ENCODE measurements at places on chromosomes 1 and 21.

DNA sequence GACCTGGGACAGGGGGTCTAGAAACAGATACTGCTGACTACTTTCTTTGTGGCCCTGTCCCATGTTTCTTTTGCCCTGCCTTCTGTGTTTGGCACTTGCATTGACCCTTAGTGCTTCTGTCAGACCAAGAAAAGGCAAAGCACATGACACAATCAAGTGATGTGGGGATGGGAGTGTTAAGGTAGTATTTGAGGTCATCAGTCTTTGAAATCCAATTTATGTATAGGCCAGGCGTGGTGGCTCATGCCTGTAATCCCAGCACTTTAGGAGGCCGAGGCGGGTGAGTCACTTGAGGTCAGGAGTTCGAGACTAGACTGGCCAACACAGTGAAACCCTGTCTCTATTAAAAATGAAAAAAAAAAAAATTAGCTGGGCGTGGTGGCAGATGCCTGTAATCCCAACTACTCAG, 26.0 kb downstream of the SERBP1 start:
- no peaks in the 10 kb centered on the region for H3K36me3 ChIP-seq
- H3K27me3 ChIP-seq = no peaks in the 10 kb centered on the region
- H3K27ac ChIP-seq = no peak overlapping the region
- no peak for DNase-seq

DNA sequence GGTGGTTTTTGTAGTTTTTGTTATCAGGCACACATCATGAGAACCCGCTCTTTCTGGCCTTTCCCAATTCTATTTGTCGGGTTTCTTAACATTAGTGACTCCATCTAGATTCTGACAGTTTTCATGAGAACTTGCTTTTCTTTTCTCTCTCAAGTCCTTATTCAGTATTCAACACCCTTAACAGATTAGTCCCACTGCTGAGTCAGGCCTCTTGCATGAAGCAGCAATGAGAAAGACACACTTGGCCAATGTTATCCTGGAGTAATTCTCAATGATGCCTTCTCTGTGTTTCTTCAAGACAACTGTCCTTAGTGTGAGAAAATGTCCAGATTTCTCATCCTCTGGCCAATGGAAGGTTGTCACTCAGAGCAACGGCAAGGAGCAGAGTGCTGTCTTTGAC, 11.3 kb downstream of the FMO2 start:
- H3K4me1 ChIP-seq = no peaks in the 10 kb centered on the region
- H3K27ac ChIP-seq = no peak overlapping the region
- H3K36me3 ChIP-seq = no peaks in the 10 kb centered on the region
- H3K4me3 ChIP-seq = no peak overlapping the region

GRCh38 chr1:41524676-41525675, 40.5 kb upstream of the EDN2 start:
- H3K4me3 ChIP-seq = no peak overlapping the region
- no peak overlapping the region for H3K27ac ChIP-seq
- H3K4me1 ChIP-seq = no peaks in the 10 kb centered on the region
- H3K36me3 ChIP-seq = peaks cover 32% of the 10 kb centered on the region
- no peaks in the 10 kb centered on the region for H3K27me3 ChIP-seq

DNA sequence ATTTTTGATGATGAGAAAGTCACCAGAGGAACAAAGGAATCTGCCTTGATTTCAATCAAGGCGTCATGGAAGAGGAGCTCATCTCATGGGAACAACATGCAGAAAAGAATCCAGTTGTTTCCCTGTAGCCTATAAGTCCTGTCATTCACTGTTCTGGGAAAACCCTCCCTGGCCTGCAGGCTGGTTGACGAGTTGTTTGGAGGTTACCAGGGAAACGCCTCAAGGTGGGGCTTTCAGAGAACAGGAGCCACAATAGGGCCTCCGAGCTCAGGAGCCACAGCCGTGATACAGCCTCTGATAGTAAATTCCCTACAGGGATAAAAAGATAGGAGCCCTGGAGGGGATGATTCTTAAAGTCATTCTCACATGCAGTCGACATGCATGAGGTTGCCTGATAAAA, 135.2 kb downstream of the PSMG1 start:
- DNase-seq = no peak
- no peaks in the 10 kb centered on the region for H3K36me3 ChIP-seq
- peak overlapping the region; percentile 62 for H3K27ac ChIP-seq

- no peak for DNase-seq
- H3K36me3 ChIP-seq = no peaks in the 10 kb centered on the region
- peaks cover 17% of the 10 kb centered on the region for H3K27me3 ChIP-seq
- H3K4me1 ChIP-seq = peaks cover 23% of the 10 kb centered on the region
Observed at GRCh38 chr1:184033711-184034167, 3.8 kb downstream of the COLGALT2 start.

- no peaks in the 10 kb centered on the region for H3K27me3 ChIP-seq
- H3K36me3 ChIP-seq = peaks cover 6% of the 10 kb centered on the region
- peak; percentile 89 for DNase-seq
- no peaks in the 10 kb centered on the region for H3K4me1 ChIP-seq
- H3K27ac ChIP-seq = no peak overlapping the region
Observed at GRCh38 chr21:36028127-36029069, 31.9 kb downstream of the SETD4 start.

DNA sequence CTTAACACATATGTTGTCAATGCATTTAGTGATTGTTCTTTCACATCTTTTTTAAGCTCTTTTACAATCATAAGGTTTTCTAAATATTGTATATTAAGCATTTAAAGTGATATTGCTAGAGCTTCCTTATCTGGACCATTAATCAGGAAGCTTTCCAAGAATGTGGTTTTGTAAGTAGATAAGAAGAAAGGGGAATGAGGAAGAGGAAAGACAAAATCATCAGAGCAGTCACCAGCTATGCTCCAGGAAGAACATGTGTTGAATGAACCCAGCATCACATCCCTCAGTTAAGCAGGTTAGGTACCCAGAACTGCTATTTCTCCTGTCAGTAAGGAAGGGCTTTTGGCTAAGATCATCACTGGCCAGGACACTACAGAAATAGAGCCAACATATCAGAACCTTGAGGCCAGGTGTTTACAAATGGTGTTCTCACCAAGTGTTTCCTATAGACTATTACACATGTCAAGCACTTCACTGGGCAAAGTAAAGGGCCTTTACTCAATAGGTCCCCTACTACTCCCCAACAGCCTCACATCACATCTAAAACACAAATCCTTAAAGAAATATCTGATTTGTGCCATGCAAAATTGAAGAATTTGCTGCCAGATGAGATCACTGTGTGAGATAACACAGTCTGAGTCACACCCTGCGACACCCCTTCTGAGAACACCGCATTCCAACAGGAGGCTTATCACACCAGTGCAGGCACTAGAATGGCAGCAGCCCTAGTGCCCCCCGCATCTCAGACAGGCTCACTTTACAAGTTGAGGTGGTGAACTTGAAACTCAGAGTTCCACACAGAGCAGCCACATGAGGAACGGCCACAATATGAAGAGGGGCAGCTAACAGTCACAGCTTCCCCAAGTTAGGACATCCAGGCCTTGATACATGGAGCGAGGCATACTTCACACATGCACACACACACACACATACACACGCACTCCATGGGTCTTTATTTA, 1.8 kb upstream of the SPRR2A start:
- H3K27me3 ChIP-seq = no peaks in the 10 kb centered on the region
- no peak overlapping the region for H3K4me3 ChIP-seq
- H3K4me1 ChIP-seq = no peaks in the 10 kb centered on the region
- H3K27ac ChIP-seq = no peak overlapping the region
- no peak for DNase-seq
- no peaks in the 10 kb centered on the region for H3K36me3 ChIP-seq

- H3K27ac ChIP-seq = peak overlapping the region; percentile 23
- no peaks in the 10 kb centered on the region for H3K36me3 ChIP-seq
- peak overlapping the region; percentile 74 for H3K4me3 ChIP-seq
- H3K27me3 ChIP-seq = peaks cover 4% of the 10 kb centered on the region
- peak; percentile 80 for DNase-seq
- peaks cover 19% of the 10 kb centered on the region for H3K4me1 ChIP-seq
Observed at GRCh38 chr1:64745181-64745985, 508 bp downstream of the RAVER2 start.

DNA sequence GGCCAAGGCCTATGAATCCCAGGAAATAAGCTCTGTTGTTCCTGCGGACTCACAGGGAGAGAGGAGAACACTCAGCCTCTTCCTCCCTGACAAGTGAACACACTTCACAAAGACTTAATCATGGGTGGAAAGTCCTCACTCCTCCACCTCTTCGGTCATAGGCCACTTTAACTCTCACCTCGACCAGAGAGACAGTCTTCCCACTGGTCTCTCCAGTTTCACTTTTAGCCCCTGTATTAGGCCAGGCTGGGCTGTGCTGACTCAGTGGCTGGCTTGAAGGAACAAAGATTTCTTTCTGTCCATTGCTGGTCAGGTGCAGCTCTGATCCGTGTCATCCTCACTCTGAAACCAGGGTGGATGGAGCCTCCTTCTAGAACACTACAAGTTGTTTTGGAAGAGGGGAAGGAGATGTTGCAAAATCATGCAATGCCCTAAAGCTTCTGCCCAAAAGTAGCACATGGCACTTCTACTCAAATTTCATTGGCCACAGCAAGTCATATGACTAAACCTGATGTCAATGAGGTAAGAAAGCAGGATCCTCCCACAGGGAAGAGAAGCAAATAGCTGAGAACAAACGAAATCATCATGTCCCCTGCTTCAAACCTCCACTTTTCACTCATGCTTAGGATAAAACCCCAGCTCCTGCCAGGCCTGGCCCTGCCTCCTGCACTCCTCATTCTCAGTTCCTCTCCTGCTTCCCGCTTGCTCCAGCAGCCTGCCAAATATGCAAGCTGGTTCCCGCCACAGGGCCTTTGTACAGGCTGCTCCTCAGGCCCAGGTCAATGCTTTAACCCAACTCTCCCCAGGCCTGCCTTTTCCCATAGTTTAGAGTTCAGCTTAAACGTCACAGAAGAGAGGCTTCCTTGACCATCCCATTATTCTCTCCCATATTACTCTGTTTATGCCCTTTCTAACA, 150.5 kb upstream of the RUNX3 start:
- no peaks in the 10 kb centered on the region for H3K36me3 ChIP-seq
- no peak overlapping the region for H3K27ac ChIP-seq
- H3K27me3 ChIP-seq = no peaks in the 10 kb centered on the region

DNA sequence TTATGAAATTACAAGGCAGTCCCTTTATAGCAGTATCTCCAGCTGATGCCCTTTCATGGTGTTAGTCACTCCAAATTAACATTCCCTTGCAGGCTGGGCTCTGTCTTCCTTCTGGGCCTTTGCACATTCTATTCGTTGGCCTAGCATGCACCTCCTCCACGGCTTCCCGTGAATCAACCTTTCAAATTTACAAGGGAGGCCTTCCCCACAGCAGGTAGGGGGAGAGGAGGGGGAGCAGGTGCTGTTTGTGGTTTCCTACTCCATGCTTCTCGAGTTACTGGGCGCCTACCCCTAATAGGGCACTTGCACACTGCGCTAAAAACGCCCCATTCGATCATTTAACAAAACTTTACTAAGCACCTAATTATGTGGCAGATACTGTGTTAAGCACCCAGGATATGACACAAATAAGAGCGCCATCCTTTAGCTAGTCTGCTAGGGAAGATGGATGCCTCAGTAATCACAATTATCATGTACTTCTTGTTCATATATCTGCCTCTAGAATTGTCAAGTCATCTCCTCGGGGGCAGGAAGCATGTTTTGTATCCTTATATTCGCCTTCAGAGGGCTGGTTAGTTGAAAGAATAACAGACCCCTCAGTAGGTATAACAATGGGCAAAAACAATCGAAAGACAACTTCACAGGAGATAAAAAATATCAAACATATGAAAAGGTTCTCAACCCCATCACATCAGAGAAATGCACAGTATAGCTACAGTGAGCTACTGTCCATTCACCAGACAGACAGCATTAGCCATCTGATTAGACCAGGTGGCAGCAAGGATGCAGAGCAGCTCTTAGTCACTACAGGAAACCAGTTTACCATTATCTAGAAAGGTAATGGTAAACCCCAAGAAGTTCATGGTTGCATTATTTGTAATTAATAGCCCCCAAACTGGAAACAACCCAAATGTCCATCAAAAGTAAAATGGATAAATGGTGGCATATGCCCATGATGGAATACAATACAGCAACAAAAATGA, 1.7 kb upstream of the ADAR start:
- no peak overlapping the region for H3K4me3 ChIP-seq
- H3K36me3 ChIP-seq = no peaks in the 10 kb centered on the region
- no peak for DNase-seq
- H3K4me1 ChIP-seq = peaks cover 58% of the 10 kb centered on the region
- H3K27ac ChIP-seq = peak overlapping the region; percentile 94

DNA sequence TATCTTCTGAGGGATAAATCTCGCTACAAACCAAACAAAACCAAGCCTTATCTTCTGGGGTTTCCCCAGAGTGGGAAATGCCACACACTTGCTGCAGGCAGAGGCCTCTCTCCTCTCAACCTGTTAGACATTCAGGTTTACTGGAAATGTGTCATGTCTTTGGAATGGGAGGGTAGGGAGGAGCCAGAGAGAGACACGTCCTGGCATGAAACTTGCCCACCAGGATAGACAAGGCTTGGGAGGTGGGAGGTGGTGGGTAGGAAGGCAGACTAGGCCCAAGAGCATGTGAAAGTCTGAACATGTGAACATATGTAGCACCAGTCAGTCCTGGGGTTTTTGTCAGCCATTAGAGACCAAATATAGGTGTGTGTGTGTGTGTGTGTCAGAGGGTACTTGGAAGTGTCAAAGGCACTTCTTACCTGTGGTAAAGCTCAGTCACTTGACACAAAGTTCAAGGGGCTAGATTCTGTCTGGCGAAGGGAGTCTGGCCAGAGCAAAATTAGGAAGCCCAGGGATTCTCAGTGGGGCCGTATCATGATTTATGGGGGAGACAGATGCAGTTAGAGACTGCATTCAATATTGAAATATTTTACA, 32.4 kb upstream of the PIGC start:
- H3K36me3 ChIP-seq = no peaks in the 10 kb centered on the region
- H3K4me1 ChIP-seq = no peaks in the 10 kb centered on the region
- no peak overlapping the region for H3K27ac ChIP-seq
- DNase-seq = no peak
- no peaks in the 10 kb centered on the region for H3K27me3 ChIP-seq
- no peak overlapping the region for H3K4me3 ChIP-seq

DNA sequence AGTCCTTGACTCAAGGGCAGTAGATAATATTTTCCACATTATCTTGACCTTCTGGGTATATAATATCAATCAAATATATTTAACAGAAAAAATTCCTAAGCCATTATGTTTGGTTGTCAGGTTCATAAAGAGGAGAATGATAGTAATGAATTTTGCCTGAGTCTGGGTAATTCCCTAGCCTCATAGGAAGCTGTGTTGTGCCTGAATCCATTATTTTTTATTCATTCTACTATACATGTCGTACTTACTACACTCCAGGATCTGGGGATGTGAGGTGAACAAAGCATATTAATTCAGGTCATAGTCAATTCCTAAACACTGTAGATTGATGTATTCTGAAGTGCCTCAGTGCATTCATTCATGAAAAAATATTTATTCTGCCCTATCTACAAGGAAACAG, 204.2 kb downstream of the PTGER3 start:
- no peak overlapping the region for H3K4me3 ChIP-seq
- no peak overlapping the region for H3K27ac ChIP-seq

DNA sequence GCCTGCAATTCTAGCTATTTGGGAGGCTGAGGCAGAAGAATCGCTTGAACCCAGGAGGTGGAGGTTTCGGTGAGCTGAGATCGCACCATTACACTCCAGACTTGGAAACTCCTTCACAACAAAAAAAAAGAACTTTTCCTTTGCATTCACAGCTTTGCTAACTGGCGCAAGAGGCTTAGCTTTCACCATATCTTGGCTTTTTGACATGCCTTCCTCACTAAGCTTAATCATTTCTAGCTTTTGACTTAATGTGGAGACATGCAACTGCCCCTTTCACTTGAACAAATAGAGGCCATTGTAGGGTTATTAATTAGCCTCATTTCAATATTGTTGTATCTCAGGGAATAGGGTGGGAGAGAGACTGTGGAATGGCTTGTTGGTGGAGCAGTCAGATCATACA, 8.7 kb downstream of the KPNA6 start:
- no peaks in the 10 kb centered on the region for H3K36me3 ChIP-seq
- H3K4me1 ChIP-seq = peaks cover 90% of the 10 kb centered on the region
- no peak for DNase-seq
- no peaks in the 10 kb centered on the region for H3K27me3 ChIP-seq
